ENCODE measurements at places on chromosomes 2 and 18. TPM values are rescaled to one million over a fixed set of nuclear protein-coding genes. Genes with fewer than 3 reads are reported as not detected.
A peak's percentile ranks its signal among the peaks of the same experiment; 100 is the strongest.

The ACOXL gene
- total RNA-seq: 10.6 TPM

The GKN2 gene
- total RNA-seq: 3.4 TPM

The DSC1 gene
- total RNA-seq: not detected

The GPR45 gene
- not detected for total RNA-seq

GRCh38 chr2:14632133-14632936 lies at the start of gene LRATD1:
LRATD1 (plus strand) TSS chr2:14632717; CDS start chr2:14633980, 1,263 bp downstream.
- H3K27ac ChIP-seq: no peak within 1 kb of the TSS
- H3K4me3 ChIP-seq: peak within 1 kb of the TSS; percentile 59
- H3K4me1 ChIP-seq: peaks cover 9% of the 10 kb centered on the region
- H3K36me3 ChIP-seq: no peaks in the 10 kb centered on the region
- peak; percentile 88 for DNase-seq
- H3K27me3 ChIP-seq: no peaks in the 10 kb centered on the region

GRCh38 chr18:12744103-12744502 lies 41.3 kb downstream of the PSMG2 start:
- no peak overlapping the region for H3K27ac ChIP-seq
- H3K36me3 ChIP-seq: no peaks in the 10 kb centered on the region
- peaks cover 2% of the 10 kb centered on the region for H3K4me1 ChIP-seq
- no peaks in the 10 kb centered on the region for H3K27me3 ChIP-seq
- no peak overlapping the region for H3K4me3 ChIP-seq
- peak; percentile 72 for DNase-seq

DNA sequence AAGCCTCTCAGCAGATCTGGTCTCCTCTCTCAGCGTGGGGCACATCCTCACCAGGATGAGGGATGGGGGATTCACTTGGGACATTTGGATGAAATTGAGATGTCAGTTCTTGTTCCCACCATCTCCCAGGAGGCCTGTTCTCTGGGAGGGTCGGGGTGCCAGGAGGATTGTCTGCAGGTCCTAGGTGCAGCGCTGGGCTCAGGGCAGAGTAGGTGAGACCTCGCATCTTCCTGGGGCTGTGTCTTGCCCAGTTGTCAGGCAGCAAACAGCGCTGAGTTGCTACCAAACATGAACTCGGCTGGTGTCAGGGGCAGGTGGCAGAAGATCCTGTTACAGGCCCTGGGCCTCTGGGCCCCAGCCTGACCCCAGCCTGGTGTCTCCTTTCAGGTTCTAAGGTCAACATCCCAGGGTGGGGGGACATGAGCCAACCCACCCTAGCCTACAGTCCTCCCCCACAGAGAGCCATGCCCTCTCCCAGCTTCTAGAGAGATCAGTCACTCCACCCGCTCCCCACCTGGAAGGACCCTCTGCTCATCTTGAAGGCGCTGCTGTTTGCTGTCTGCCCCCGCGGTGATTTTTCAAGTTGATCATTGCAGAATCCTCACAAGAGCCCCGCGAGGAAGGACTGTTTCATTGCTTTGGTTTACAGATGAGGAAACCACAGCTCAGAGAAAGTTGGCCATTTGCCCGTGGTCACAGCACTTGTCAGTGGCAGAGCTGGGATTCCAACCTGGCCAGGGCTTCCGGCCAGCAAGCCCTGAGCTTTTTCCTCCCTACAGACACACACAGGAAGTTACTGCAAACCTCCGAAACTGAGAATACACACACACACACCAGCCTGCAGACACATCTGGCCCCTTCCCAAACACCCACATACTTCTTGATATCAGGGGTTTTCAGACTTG lies 83.9 kb downstream of the STPG4 start:
- peaks cover 5% of the 10 kb centered on the region for H3K36me3 ChIP-seq
- H3K4me3 ChIP-seq: no peak overlapping the region
- peak overlapping the region; percentile 79 for H3K27ac ChIP-seq
- no peak for DNase-seq
- peaks cover 10% of the 10 kb centered on the region for H3K4me1 ChIP-seq
- no peaks in the 10 kb centered on the region for H3K27me3 ChIP-seq

DNA sequence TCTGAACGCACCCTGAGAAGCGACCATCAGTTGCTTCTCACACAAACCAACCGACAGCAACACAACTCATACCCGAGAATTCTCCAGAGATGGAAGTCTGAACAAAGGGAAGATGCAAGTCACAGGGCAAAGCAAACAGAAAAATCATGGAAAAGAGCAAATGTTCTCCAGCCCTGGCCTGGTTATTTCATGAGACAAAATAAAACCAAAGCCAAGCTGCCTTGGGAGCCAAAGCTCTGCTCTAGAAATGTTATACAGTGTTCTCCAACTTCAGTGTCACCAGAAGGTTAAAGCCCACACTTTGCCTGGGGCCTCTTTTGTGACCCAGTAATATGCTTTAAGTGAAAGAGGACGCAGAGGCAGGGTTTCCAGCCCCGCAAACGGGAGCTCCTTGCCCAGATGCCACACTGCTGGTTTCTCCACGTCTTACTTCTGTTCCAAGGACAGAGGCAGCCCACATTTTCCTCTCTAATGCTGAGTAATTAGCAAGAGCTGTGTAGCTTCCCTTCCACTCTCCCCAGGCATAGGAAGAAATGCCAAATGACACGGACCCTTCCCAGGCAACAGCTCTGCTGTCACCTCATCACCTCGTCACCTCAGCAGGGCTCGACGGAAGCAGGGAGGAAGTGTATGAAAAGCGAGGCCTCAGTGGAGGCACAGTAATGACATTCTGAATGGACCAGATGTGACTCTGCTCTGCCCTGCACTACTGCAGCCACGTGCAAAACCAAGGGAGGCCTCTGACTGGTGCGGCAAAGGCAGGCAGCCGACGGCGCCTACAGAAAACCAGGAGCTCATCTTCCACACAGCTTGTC lies 64.7 kb downstream of the FBXO15 start:
- no peaks in the 10 kb centered on the region for H3K4me1 ChIP-seq
- no peak overlapping the region for H3K4me3 ChIP-seq
- DNase-seq: no peak
- peaks cover 2% of the 10 kb centered on the region for H3K27me3 ChIP-seq
- H3K27ac ChIP-seq: no peak overlapping the region
- no peaks in the 10 kb centered on the region for H3K36me3 ChIP-seq

- peaks cover 30% of the 10 kb centered on the region for H3K4me1 ChIP-seq
- H3K27me3 ChIP-seq: no peaks in the 10 kb centered on the region
- peak; percentile 17 for DNase-seq
- H3K36me3 ChIP-seq: no peaks in the 10 kb centered on the region
- H3K27ac ChIP-seq: peak overlapping the region; percentile 98
Observed at GRCh38 chr2:47177043-47177565, 22.0 kb upstream of the STPG4 start.

- no peak overlapping the region for H3K4me3 ChIP-seq
- no peak for DNase-seq
- no peaks in the 10 kb centered on the region for H3K36me3 ChIP-seq
- H3K4me1 ChIP-seq: no peaks in the 10 kb centered on the region
- no peak overlapping the region for H3K27ac ChIP-seq
- H3K27me3 ChIP-seq: no peaks in the 10 kb centered on the region
Observed at GRCh38 chr2:59936048-59936447, 617.4 kb downstream of the BCL11A start.
